Activated CD8-positive, alpha-beta memory T cell treated with anti-CD3 and anti-CD28 coated beads for 1 hour (primary cell): ENCODE measurements at places on chromosomes 6 and 20.

DNA sequence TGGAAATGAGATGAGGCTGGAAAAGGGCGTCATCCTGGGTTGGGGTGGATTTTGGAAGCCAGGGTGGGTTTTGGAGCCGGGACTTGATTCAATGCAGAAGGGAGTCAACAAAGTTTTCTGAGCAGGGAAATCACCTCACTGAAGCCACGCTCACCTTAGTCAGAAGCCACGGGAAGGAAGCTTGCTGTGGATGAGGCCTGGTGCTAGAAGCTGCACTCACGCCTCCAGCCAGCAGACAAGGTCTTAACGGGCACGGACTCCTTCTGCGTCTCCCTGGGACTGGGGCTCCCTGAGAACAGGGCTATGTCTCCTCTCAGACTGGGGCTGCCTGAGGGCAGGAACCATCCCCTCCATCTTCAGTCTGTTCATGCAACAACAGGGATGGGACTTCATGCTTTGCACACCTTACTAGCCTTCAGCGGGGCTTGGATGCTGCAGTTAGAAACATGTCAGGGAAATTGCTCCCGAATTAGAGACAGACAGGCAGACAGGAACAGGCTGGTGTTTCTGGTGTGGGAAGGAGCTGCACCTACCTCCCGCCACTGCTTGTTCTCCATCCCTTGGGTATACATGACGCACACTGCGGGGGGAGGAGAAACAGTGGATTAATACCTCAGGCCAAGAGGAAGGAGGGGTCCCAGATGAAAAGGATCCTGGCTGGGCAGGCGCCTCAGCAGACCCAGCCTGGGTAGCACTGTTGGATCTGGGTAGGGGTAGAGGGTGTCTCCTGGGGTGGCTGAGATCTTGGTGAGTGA, 17.5 kb downstream of the CPNE5 start:
- no peak for DNase-seq

- DNase-seq, result no peak
Observed at GRCh38 chr6:2547355-2547754, 203.4 kb downstream of the MYLK4 start.

GRCh38 chr20:36855241-36855657, 20.7 kb upstream of the TLDC2 start:
- no peak for DNase-seq

DNA sequence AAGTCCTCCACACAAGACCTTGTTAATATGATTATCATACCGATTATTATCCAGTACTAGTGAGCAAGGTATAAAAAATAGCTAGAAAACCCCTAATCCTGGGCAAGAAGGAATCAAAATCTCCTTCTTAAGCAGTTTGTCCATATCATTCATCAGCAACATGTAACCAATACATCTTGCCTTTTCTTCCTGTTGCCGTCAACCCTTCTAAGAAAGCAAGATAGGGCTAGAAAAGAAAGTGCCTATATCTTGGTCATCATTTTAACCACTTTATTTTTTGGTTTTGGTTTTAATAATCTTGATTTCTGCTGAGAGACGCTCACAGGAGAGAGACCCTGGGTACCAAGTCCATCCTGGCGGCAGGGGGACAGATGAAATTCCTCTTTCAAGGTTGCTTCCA, 27.2 kb upstream of the PREX1 start:
- DNase-seq, result no peak

DNA sequence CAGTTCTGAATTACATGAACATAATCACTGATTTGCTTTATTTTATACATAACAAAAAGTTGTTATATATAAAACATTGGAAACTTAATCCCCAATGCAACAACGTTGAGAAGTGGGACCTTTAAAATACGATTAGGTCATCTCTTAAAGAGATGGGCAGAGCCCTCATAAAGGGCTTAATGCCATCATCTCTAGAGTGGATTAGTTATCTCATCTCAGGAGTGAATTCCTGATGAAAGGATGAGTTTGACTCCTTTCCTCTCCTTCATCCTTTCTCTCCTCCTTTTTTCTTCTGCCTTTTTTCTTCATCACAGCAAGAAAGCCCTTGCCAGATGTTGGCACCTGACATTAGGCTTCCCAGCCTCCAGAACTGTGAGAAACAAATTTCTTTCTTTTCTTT, 13.9 kb downstream of the HLA-DOA start:
- DNase-seq, result no peak

- no peak for DNase-seq
Observed at GRCh38 chr6:82959385-82959941, 106.2 kb downstream of the UBE3D start.

DNA sequence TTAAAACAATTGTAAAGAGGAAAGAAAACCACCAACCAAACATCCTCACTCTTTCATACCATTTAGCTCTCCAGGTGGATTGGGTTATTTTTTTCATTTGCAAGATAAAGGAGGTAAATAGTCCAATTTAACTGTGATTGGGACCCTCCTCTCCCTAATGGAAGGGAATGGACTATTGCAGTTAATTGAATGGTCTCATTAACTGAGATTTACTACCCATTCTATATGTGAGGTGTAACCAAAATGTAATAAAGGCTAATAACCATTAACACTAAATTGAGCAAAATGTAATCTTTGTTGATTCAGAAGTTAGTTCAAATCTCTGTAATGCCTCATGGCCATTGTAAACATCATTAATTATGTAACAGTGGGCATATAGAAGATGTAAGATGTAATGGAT, 105.0 kb downstream of the KLHL32 start:
- no peak for DNase-seq

DNA sequence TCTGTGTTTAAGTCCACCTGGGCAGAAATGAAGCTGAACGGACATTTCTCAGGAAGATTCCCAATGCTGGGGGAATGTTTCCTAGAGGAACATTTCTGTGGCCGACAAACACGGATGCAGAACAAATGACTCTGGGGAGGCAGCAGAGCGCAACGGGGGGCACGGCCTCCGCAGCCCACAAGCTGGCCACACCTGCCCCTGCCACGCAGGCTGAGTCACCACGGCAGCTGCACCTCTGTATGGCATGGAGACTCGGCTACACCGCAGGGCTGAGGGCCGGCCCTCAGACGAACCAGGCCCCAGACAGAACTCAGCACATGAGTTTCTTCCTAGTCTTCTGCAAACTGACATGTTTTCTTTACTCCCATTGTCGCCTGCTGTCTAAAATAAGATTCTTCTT, 10.0 kb upstream of the PRR18 start:
- DNase-seq, result no peak

- no peak for DNase-seq
Observed at GRCh38 chr6:11460001-11460668, 77.4 kb upstream of the TMEM170B start.

GRCh38 chr6:141488488-141488887, 644.2 kb upstream of the GJE1 start:
- no peak for DNase-seq

GRCh38 chr6:170476360-170476759, 76.7 kb downstream of the PSMB1 start:
- no peak for DNase-seq

- DNase-seq, result no peak
Observed at GRCh38 chr6:134956032-134956431, 6.1 kb upstream of the ALDH8A1 start.

- DNase-seq, result no peak
Observed at GRCh38 chr20:33521461-33521860, 31.6 kb downstream of the CBFA2T2 start.

- DNase-seq, result no peak
Observed at GRCh38 chr20:45338121-45339030, 9.8 kb downstream of the SDC4 start.

DNA sequence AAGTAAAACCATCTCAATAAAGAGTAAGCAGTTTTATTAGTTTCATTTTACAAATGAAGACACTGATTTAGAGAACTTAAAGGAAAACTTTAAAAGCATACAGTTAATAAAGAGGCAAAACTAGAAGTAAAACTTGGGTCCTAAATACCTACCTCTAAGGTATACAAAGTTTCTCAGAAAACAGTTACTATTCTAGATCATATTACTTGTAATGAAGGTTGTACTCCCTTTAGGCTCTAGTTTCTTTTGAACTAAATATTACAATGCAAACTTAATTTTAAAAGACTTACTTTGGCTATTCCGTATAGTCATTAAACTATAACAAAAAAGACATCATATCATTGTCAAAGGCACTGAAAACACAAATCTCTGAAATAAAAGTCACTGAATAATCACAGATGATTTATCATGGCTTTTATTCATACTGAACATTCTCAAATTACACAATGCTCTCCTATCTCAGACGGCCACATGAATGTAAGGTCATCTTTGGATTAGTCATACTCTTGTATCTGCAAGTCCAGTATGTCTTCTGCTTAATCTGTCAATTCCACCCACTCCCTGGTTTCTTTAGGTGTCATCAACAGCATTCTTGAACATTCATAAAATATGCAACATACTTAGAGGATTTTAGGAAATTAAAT, 361.6 kb upstream of the RUNX2 start:
- DNase-seq, result no peak

DNA sequence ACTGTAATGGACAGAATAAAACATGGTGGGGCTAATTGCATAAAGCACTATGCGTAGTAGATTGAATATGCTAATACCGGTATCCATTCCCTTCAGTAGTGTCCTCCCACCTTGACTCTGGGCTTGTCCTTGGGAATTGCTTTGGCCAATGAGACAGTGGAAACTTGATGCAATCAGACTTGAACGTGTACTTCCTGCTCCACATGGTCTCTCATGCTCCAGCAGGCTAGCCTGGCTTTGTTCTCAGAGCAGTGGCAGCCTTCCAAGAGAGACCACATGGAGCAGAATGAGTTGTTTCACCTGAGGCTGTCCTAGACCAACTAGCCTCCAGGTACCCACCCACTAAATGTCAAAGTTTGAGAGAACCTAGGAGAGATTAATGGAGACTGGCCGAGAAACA, 37.0 kb upstream of the BTBD3 start:
- DNase-seq, result no peak

DNA sequence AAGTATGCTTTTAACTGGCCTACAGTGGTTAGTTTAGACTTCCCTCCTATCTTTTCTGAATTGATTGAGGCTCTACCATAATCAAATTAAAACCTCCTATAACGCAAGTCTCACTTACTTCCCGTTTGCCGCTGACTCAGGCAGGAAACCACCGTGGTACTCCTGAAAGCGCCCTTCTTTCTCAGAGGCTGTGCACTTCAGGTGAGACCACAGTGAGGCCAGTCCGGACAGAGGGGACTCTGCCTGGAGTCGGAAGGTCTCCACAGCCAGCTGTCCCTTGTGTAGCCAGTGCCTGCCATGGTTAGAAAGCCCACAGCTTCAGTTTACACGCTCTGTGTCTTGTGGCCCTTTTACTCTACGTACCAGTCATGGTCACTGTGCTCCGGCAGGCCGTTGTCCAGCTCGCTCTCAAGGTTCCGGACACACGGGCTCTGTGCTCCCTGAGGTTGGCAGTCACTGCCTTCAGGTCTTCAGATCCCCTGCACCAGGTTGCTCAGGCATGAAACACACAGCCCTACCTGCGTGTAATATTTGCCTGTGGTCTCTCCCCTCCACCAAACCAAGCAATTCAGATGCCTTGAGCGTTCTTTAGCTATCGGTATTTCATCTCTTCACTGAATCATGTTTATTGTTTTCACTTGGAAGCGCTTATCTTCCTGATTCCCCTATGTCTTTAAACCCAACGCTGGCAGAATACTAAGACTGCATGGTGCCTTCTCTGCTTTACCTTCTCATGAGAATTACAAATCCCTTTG, 178.8 kb downstream of the SMOC2 start:
- DNase-seq, result no peak

GRCh38 chr6:25052181-25052580, 116.4 kb upstream of the RIPOR2 start:
- DNase-seq, result no peak

GRCh38 chr6:68400396-68400795, 234.7 kb upstream of the ADGRB3 start:
- no peak for DNase-seq

- no peak for DNase-seq
Observed at GRCh38 chr6:44670146-44670545, 282.6 kb downstream of the CDC5L start.

- DNase-seq, result no peak
Observed at GRCh38 chr6:42030585-42031506, 19.5 kb upstream of the TAF8 start.

- no peak for DNase-seq
Observed at GRCh38 chr20:32292548-32292947, 15.1 kb downstream of the KIF3B start.

DNA sequence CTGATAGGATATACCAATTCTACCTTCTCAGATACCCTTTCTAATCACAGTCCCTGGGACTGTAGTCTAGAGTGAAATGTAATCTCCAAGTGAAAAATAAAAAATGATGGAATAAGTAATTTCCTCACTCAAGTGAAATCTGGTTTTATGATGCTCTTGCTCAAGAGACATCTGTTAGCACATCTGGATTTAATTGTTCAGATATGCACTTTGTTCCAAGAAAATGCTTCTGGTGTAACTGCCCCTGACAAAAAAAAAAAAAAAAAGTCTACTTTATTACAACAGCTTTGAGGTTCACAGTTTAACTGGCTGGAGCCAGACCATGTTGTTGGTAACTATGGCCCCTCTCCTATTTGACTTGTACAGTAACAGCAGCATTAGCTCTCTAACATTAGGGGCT, 251.8 kb downstream of the BTBD9 start:
- DNase-seq, result no peak

GRCh38 chr6:2575236-2575635, 175.5 kb downstream of the MYLK4 start:
- DNase-seq, result no peak

DNA sequence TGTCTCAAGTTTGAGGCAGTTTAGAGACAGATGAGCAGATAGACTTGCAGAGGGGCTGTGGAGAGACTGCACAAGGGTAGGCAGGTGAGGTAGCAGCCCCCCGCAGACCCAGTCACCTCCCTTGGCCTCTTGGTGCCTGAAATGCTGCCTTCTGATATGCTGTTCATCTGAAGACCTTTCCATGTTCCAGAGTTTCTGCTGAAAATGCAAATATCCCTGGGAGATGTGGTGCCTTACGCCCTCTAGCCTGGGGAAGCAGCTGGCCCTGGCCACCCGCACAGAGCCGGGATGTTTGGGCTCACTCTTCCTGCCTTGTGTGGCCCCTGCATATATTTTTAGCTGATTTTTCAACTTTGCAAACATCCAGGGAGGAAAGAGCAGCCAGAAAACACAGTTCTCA, 51.4 kb downstream of the TMEM242 start:
- no peak for DNase-seq

DNA sequence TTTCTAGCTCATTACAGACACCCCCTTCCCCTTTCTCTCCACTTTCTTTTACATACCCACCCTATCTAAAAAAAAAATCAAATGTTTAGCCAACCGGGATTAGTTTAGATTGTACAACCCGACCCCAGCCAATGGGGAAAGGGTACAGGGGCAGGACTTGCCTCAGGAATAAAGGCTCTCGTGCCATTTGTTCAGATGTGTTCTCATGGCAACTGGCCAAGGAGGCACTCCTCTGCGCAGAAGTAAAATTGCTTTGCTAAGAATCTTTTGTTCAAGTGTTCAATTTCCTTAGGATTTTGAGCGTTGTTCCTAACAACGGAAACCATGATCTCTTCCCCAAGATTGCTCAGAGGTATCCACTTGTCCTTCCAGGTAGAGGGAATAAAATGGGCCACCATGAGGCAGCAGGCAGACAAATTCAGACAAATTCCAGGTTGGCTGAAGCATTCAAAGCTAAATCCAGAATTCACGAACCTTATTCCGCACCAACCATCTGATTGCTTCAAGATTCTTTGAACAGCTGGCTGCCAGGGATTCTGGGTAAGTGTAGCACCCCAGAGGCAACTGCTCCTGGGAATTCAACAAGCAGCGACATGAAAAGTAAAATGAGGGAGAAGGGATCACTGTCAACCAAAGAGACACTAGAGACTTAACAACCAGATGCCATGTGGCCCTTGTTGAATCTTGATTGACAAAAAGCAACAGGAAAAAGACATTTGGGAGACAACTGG, 431.8 kb downstream of the PREX1 start:
- DNase-seq, result no peak
